ENCODE measurements at places on chromosomes 7 and 10. TPM values are rescaled to one million over a fixed set of nuclear protein-coding genes. Genes with fewer than 3 reads are reported as not detected.
A peak's percentile ranks its signal among the peaks of the same experiment; 100 is the strongest.

GRCh38 chr10:127306479-127306878, 110.1 kb upstream of the INSYN2A start:
- ATAC-seq, result no peak

CADPS2 gene
- total RNA-seq, result not detected

DNA sequence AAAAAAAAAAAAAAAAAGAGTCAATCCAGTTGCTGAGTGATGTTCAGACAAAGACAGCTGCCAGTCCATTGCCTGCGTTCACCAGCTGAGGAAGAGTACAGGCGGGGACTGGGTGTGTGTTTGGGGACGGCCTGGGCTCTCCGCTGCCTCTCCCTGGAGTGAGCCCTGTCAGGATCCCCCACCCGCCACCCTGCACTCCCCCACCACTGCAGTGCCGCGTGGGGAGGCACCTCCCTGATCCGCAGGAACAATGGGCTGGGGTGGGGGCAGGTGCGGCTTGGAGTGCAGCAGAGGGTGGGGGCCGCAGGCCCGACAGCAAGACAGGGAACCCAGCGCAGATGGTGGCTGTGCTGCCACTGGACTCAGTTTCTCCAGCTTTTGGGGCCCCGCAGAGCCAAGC, 1.4 kb downstream of the HSPA12A start:
- no peak for ATAC-seq

ACSM6 gene
- total RNA-seq, result not detected

GRCh38 chr10:2627969-2628368, 439.4 kb upstream of the PFKP start:
- no peak for ATAC-seq

- ATAC-seq, result no peak
These were observed 39.7 kb upstream of the TEX47 start for GRCh38 chr7:88835147-88835728.

GRCh38 chr10:124630551-124630950, 113.6 kb downstream of the FAM53B start:
- ATAC-seq, result no peak

GRCh38 chr7:79217468-79217867, 236.0 kb downstream of the MAGI2 start:
- ATAC-seq, result no peak

GRCh38 chr10:103491729-103492364, 1.7 kb upstream of the NEURL1 start:
- ATAC-seq, result no peak

DNA sequence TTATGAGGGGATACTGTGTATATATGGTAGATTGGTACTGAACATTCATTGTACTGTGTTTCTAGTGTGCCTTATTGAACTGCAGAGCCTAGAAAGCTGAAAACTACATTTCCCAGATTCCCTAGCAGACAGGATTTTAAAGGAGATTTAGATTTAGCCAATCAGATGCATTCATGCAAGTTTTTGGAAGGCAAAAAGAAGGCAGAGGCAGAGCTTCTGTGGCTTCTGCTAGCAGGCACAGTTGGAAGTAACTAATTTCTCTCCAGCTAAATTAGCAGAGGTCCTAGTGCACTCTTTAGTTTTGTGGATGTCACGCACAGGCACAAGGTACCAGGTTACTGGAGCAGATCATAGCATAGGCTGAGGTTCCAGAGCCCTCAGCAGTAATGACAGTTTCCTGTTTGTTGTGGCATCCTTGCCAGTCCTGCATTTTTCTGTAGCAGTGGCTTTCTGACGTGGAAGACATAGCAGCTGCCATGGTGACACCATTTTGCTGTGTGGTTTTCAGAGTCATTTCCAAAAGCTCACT, 83.7 kb upstream of the CCDC71L start:
- peak; percentile 85 for ATAC-seq

GRCh38 chr10:50480054-50481007, 143.4 kb downstream of the SGMS1 start:
- ATAC-seq, result no peak

DNA sequence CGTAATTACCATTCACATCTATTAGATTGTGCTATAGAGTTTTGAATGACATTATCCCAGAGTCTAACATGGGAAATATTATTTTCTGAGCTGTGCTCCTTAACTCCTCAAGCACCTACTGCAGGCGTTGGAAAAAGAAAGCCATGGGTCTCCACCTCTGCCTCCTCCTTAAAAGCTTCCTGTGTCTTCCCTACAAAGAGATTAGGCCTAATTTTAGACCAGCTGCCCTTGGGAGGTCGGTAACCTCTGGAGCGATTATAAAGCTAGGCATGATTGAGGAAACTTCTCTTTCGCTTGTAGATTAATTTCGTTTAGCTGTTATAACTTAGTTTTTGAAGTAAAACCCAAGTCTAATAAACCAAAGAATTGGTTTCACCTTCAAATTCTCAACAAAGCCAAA, 75.2 kb downstream of the PLXDC2 start:
- ATAC-seq, result no peak

GRCh38 chr7:154200241-154200640, 148.0 kb downstream of the DPP6 start:
- no peak for ATAC-seq

ECD gene
- 27.8 TPM for total RNA-seq

- no peak for ATAC-seq
These were observed 17.1 kb downstream of the CNNM1 start for GRCh38 chr10:99346247-99346646.

TMEM213 gene
- total RNA-seq, result not detected

TMEM196 gene
- total RNA-seq, result not detected

GRCh38 chr7:41882256-41882655, 179.4 kb upstream of the INHBA start:
- ATAC-seq, result no peak

DNA sequence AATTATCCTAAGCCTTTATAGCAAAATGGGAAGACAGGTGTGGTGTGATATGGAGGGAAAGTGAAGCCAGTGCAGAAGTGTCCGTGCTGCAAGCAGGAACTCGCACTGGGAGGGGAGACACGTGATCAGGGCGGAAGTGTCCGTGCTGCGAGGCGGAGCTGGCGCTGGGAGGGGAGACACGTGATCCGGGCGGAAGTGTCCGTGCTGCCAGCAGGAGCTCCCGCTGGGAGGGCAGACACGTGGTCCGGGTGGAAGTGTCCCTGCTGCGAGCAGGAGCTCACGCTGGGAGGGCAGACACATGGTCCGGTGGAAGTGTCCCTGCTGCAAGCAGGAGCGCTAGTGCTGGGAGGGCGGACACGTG, 40.5 kb upstream of the PRKAR1B start:
- ATAC-seq, result peak; percentile 23

SLC18A3 gene
- not detected for total RNA-seq

DNA sequence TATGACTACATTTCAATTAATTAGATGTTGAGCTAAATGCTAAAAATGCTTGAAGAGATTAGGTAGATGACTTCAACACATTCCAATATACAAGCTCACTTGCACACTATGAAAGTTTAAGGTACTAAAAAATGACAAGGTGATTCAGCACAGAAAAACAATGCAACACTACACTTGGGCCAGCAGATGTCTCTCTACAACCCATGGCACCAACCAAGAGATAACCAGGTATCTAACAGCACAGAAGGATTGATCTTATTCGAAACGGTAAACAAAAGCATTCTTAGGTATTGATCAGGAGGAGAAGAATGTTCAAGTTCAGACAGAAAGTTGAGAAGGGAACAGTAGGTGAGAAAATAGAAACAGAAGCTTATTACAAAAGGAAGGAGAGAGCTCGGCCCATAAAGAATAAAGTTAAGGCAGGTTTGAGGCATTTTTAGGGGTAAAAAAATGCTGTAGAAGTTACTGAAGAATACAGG, 248.2 kb upstream of the KLF14 start:
- peak; percentile 63 for ATAC-seq

DNA sequence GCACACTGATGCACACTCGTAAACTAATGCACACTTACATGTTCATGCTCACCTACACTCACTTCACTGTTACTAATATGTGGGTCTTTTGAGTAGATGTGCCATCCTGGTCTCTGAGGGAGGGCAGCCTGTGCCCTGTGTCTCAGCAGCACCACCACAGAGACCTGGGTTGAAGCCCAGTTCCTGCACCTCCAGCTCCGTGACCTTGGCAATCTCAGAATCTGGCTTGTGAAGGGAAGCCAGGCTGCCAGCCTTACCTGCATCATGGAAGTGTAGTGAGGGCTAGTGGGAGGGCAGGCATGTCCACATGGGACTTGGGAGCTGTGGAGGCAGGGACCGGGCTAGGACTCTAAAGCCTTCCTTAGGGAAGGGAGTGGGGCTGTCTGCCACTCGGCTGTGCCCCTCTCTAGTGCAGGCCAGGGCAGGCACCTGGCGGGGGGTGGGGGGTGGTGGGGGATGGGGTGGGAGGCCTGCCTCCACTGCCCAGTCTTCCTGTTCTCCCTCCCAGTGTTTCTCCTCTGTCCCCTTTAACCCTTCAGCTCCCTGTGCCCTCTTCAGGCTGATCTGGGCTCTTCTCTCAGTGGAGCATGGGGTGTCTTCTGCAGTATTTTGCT, 8.1 kb downstream of the ADCY1 start:
- ATAC-seq, result no peak

DNA sequence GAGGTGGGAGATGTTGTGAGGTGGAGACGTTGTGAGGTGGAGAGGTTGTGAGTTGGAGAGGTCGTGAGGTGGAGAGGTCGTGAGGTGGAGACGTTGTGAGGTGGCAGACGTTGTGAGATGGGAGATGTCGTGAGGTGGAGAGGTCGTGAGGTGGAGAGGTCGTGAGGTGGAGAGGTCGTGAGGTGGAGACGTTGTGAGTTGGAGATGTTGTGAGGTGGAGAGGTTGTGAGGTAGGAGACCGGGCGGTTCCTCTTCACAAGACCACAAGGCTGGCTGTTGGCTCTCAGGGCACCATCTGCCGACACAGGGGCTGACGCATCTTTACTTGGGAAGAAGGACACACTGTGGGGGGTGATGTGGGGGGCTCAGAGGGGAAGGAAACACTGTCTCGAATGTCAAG, 34.7 kb upstream of the SHH start:
- no peak for ATAC-seq

- peak; percentile 12 for ATAC-seq
These were observed 60.7 kb upstream of the LAMB4 start for GRCh38 chr7:108190891-108191290.

MEOX2 gene
- not detected for total RNA-seq

- no peak for ATAC-seq
These were observed 51.2 kb downstream of the VIPR2 start for GRCh38 chr7:159093351-159093971.

DNA sequence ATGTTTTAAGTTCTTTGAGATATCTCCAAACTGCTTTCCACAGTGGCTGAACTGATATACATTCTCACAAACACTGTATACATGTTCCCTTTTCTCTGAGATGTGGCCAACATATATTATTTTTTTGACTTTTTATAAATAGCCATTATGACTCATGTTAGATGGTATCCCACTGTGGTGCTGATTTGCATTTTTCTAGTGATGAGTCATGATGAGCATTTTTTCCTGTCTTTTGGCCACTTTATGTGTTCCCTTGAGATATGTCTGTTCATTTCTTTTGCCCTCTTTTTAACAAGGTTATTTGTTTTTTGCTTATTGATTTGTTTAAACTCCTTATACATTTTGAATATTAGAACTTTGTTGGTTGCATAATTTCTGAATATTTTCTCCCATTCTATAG, 1055.1 kb downstream of the NXPH1 start:
- peak; percentile 12 for ATAC-seq

- ATAC-seq, result no peak
These were observed 42.7 kb upstream of the PLEKHA1 start for GRCh38 chr10:122331615-122332446.

GRCh38 chr7:46932676-46933424, 649.1 kb downstream of the TNS3 start:
- no peak for ATAC-seq

DNA sequence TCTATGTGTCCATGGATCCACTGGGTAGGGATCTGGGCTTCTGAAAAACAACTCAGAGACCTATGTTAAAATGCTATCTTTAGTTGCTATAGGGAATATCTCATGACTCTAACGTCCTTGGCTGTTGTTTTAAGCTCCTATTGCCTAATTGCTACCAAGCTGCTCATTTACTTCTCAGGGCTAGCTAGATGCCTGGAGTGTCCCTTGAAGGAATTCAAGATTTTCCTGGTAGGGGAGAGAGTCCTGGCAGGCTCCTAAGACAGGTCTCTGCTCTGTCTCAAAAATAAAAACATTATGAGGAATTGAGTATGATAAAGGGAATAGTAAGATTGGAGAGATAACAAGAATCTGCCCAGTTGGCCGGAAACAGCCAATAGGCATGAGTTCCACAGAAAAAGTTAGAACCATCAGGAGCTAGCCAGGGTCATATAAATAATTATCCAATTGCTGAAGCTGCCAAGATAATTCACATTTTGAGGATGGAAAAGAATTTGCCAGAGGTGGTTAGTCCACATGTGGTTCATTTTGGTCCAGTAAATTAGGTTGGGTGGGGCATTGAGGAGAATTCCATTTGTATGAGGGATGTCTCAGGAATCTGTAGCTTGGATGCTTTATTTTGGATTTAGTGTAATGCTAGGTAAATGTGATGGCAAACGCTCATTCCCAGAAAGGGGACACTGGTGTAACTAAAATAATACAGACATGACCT, 362.7 kb upstream of the VSTM2A start:
- ATAC-seq, result no peak

CYP2E1 gene
- total RNA-seq, result 5.4 TPM

DNA sequence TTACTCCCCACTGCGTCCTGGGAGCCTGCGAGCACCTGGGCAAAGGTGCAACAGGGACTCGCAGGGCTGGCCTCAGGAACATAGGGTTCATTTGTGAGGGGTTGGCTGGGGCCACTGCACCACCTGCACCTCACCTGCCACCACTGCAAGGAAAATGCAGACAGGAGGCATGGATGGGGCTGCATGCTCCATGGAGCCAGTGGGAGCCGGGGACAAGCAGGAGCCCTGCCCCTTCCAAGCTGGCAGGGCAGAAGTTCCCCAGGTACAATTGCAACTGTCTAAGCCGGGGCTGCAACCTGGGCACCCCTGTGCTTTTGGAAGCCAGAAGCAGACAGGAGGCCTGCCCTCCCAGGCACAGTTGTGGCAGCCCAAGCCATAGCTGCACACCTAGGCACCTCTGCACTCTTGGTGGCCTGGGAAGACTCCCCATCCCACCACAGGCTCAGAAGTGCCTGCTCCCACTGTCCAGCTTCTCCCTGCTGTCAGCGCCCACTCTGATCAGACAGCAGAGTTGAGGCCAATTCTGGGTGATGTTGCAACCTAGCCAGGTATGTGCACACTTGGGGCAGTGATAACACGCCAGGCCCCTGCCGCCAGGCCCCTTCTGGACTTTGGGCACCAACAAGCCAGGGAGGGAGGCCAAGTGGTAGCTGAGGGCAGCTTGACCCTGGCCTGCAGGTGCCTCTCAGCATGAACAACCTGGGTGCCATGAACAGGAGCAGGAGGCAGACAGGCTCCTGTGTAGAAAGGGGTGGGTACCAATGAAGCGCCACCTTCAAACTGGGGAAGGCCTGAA, 58.2 kb downstream of the TMEM106B start:
- ATAC-seq, result no peak

TSC22D4 gene
- total RNA-seq, result 88.5 TPM

GRCh38 chr7:142436601-142437000, 178.7 kb upstream of the PRSS58 start:
- ATAC-seq, result no peak

TFR2 gene
- 39.4 TPM for total RNA-seq

GRCh38 chr10:2556883-2557282, 510.5 kb upstream of the PFKP start:
- ATAC-seq, result no peak

All from activated T-helper 17 cell treated with anti-CD3 and anti-CD28 coated beads, Interleukin-2, amount 50 U/mL, for 72 hours (primary cell).